NCI-H2029 (cell line): ENCODE measurements at places on chromosomes 2 and 18.

GRCh38 chr18:23260926-23261590 is 125.8 kb downstream of the CABLES1 start:
- no peak for DNase-seq

DNA sequence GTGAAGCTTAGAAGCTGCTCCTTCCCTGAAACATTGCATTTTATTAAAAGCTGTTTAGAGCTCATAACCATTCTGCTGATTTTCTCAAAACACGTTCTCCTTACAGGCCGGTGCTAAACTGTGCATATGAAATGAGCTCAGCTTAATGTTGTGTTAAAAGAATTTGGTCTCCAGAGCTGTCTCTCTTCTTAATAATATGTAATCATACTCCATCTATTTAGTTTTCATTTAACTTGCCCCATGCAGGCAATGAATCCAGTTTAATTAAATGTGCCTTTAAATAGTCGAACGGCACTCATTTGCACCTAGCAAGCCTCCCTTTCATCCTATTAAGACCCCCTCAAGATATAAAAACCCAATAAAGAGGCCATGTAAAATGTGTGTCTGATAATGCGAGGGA is 76.3 kb downstream of the HNMT start:
- DNase-seq, result no peak

DNA sequence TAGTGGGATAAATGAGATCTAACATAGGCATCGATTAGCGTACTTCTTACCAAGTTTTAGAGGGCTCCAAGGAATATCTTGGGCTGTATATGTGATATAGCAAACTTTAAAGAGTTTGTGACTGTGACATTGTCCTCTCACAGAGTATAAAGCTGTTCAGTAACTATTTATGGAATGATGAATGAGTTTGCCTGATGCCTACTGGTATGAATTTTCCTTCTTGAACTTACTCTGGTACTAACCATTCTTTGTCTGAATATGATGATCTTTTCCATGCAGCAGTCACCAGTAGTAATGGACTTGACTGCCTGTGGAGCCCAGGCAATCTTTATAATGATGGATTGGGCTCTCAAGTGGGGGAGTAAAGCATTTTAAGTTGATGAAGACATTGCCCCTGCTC is 120.5 kb downstream of the PARD3B start:
- DNase-seq, result no peak

DNA sequence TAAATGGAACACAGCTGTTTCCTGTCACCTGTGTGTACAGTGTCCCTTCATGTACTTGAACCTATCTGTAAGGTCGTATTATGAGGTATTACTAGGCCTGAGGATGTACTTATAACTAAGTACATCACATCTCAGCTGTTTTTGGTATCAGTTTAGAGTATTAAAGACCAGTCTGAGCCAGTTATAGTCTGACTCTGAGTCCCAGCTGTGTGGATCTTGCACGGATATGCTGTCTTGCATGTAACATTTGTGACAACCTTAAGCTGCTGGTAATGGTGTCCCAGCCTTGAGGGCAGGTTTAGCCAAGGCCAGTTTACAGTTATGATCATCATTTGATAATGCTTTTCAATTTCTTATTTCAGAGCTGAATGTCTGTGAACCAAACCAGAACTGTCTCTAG is 496.3 kb downstream of the SLC4A3 start:
- peak; percentile 84 for DNase-seq

DNA sequence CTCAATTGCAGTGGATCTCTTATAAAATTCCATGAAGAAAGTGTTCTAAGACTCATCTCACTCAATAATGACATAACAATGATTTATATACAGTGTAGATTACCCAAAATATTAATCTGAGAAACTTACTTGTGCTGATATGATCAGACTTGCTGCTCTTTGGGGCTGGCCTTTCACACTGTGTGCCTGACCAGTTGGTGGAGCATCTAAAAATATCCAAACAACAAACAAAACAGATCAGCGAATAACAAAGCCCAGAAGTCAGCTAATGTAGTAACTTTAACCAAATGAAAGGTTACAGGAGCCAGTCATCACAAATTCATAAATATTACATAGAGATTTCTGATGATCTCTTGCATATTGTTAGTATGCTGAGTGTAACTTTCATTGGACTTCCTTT is 1466.8 kb upstream of the NXPH2 start:
- no peak for DNase-seq

GRCh38 chr2:149595056-149595963 is 7.7 kb upstream of the MMADHC start:
- no peak for DNase-seq

DNA sequence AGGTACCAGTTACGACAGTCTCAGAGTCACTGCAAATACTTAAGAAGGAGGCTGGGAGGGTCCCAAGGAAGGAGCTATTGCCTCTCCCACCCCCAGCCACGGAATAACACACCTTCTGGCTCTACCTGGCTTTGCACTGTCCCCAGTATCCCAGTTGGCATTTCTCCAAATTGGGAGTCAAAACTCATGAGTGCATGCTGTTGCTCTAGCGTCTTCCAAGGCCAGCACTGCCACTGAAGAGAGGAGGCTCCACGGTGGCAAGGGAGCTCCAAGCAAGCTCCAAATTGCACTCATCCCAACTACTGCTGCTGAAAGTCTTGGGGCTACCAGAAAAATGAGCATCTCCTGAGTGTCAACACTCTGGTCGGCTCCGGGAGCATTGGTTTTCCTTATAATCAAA is 1.6 kb downstream of the SCTR start:
- no peak for DNase-seq

DNA sequence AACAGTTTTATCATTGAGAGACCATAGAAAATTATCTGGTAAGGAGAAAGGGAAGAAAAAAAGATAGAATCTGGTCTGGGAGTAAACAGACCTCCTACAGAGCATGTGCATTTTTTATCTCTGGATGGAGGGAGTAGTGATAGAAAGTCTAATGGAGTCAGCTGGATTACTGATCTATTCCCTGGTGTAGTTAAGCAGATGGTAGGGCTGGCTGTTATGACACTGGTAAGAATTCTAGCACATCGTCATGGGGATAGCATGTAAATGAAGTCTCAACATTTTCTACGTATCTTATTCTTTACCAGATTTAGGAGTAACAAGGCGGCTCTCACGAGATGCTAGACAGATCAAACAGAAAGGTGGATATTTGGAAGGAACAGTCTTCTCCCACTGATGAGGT is 407.4 kb downstream of the NRXN1 start:
- no peak for DNase-seq

GRCh38 chr2:154551649-154552048 is 146.8 kb upstream of the KCNJ3 start:
- DNase-seq, result no peak

GRCh38 chr2:65371074-65371434 is 61.3 kb downstream of the SPRED2 start:
- no peak for DNase-seq

- DNase-seq, result no peak
Observed at GRCh38 chr2:163348857-163349380, 386.9 kb downstream of the FIGN start.

GRCh38 chr2:7825591-7826312 is 856.1 kb upstream of the ID2 start:
- no peak for DNase-seq

- no peak for DNase-seq
Observed at GRCh38 chr2:35821675-35822074, 533.9 kb upstream of the CRIM1 start.

DNA sequence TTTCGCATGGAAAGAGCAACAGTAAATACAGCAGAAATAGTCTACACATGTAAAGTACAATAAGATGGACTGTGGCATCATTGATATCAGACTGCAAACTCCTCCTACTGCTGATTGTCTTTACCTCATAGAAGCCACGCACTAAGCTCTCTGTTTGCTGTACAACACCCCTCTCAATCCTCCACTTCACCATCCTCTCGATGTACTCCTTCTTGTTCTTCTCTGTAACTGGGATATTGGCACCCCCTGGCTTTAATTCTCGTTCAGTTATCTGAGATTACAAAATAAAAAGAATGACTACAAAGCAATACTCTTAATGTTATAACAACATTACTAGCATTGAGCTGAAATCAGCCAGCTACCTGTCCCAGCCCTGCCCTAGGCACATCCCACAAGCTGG is 49.3 kb upstream of the STK17B start:
- no peak for DNase-seq

DNA sequence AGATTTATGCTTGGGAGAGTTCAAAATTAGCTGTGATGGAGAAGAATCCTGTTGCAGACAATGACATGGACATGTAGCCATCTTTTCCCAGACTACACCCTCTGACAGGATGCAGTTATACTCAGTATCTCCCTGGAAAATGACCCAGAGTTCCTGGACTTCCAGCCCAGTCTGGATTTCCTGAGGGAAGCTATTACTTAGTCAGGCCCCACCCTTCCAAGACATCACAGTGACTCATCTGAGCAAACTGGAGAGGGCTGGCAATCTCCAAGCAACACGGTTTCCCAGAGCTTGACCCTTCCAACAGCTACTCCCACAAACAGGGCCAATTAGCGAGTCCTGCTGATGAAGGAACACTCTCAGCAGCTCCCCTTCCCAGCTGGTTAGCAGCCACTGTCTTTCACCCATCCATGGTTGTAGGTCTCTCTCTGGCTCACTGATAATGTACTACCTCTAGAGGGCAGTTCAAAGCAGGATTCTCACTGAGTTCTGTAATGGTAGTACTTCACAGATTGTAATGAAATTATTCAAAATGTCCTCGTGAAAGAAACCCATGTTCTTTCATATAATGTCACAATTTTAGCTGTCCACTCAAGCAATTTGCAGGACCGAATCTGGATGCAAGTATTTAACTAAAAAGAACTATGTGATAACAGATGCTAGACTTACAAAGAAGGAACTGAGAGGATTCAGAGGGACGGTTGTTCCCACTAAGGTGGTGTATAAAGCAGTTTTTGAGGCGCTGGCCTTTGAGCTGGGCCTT is 110.2 kb downstream of the MDH1 start:
- DNase-seq, result no peak

GRCh38 chr2:9137379-9138150 is 69.0 kb upstream of the ASAP2 start:
- no peak for DNase-seq

DNA sequence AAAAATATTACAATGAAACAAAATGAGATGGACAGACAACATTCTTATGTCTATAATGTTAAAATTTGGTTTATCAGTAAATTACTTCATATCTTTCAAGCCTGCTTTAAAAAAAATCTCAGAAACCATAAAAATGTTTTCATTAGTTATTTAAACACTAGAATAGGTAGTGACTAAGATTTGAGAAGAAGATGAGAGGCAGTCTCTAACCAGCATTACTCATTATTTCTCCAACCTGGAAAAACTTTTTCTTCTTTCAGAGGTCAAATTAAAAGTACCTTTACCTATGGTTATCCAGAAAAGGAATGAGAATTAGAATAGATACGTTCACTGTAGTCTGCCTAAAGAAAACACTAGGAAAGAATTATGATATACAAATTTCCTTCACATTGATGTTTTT is 50.3 kb downstream of the IKZF2 start:
- DNase-seq, result no peak

DNA sequence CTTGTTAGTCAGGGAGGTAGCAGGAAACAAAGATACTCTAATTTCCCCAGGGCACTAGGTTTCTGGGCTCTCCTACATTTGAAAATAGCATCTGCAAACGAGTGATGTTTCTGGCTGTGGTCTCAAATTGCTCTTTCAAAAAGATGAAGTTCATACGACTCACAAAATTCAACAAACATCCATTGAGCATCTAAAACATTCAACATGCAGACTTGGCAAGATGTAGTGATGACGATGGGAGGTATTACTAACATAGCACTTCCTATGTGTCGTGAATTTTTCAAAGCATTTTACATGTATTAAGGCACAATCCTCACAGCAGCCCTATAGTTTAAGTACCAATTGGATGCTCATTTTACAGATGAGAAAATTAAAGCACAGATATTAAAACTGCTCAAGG is 5.2 kb downstream of the CCBE1 start:
- DNase-seq, result no peak

DNA sequence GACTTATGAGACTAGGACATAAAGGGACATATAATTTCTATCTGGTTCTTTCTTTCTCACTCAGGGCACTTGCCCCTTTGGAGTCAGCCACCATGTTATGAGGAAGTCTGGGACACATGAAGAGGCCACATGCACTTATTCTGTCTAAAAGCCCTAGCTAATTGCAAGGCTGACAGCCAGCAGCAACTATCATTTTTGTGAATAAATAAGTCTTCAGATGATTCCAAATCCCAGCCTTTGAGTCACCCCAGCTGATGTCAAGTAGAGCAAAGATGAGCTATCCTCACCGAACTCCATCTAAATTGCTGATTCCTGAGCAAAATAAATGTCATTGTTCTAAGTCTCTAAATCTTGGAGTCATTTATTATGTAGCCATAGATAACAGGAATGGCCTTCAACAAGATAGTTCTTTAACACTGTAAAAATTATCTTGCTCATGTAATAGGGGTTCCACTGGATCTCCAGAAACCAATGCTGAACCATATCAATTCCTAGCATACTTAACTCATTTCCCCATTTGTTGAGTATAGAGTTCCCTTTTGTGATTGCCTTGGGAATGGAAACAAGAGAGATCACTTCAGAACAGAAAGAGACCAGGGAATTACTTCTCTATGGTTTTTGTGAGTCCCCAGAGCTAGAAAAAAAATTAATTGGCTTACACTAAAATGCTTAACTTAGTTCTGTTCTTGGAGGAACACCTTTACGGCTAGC is 50.6 kb upstream of the FN1 start:
- no peak for DNase-seq

- DNase-seq, result no peak
Observed at GRCh38 chr2:44342854-44343253, 18.4 kb downstream of the PREPL start.

GRCh38 chr18:74610051-74610615 is 12.5 kb downstream of the ZNF407 start:
- no peak for DNase-seq

GRCh38 chr2:220396287-220396686 is 768.9 kb downstream of the SLC4A3 start:
- DNase-seq, result no peak
